ENCODE measurements at places on chromosomes 4 and X. TPM values are rescaled to one million over a fixed set of nuclear protein-coding genes. Genes with fewer than 3 reads are reported as not detected.

- no peaks in the 10 kb centered on the region for H3K4me1 ChIP-seq
- H3K36me3 ChIP-seq: no peaks in the 10 kb centered on the region
- no peaks in the 10 kb centered on the region for H3K27me3 ChIP-seq
- no peak overlapping the region for H3K27ac ChIP-seq
Measured at GRCh38 chrX:11899091-11899490, 141.1 kb downstream of the MSL3 start.

- H3K27ac ChIP-seq: no peak overlapping the region
- no peaks in the 10 kb centered on the region for H3K36me3 ChIP-seq
- H3K4me3 ChIP-seq: no peak overlapping the region
- H3K27me3 ChIP-seq: no peaks in the 10 kb centered on the region
Measured at GRCh38 chr4:154406018-154406795, 85.4 kb downstream of the DCHS2 start.

- H3K36me3 ChIP-seq: peaks cover 12% of the 10 kb centered on the region
- H3K4me1 ChIP-seq: peaks cover 35% of the 10 kb centered on the region
- no peaks in the 10 kb centered on the region for H3K27me3 ChIP-seq
- no peak overlapping the region for H3K4me3 ChIP-seq
Measured at GRCh38 chr4:76780781-76781697, 116.9 kb downstream of the SOWAHB start.

- H3K27ac ChIP-seq: no peak overlapping the region
- no peak for DNase-seq
- H3K4me3 ChIP-seq: no peak overlapping the region
- peaks cover 3% of the 10 kb centered on the region for H3K4me1 ChIP-seq
Measured at GRCh38 chrX:148562846-148563245, 62.4 kb downstream of the AFF2 start.

- H3K27me3 ChIP-seq: no peaks in the 10 kb centered on the region
- no peak overlapping the region for H3K27ac ChIP-seq
- no peak overlapping the region for H3K4me3 ChIP-seq
- H3K4me1 ChIP-seq: no peaks in the 10 kb centered on the region
- no peaks in the 10 kb centered on the region for H3K36me3 ChIP-seq
- no peak for DNase-seq
Measured at GRCh38 chrX:11609109-11609508, 56.6 kb downstream of the ARHGAP6 start.

DNA sequence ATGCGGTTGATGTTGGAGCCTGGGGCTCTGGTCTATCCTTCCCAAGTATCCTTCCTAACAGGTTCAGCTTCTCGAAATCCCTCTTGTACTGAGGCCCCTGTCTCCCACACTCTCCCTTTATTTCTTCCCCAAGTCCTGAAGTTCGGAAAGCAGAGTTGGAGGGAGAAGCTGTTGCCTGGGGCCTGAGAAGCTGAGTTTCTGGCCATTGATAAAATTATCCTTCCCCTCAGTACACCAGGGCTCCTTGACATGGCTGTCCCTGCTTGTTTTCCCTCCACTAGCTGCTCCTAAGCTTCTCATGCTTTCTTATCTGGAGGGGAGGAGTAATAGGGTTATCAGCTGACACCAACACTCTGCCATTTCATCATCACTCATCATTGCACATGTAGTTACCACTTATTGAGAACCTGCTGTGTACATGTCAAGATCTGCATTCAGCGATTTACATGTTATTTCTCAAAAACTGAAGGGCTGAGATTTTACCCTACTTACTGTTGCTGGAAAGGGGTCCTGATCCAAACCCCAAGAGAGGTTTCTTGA is 58.0 kb downstream of the FUNDC1 start:
- H3K36me3 ChIP-seq: no peaks in the 10 kb centered on the region
- no peak overlapping the region for H3K27ac ChIP-seq
- H3K27me3 ChIP-seq: peaks cover 9% of the 10 kb centered on the region
- H3K4me3 ChIP-seq: no peak overlapping the region
- H3K4me1 ChIP-seq: peaks cover 4% of the 10 kb centered on the region
- no peak for DNase-seq

DNA sequence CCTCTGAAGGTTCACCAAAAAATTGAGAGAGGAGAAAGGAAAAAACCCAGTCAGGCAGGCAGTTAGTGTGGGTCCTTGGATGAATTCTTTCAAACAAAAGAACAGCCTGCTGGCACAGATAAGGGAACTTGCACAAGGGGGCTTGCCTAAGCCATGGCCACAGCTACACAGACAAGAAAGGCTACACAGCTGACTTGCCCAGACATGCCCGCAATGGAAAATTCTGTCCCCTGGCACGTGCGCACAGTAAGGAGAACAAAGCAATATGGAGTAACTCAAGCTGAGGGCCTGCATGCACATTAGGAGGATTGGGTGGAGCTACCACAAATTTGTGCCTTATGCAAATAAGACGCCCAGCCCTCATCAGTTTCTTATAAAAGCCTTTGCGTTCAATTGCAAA is 512.5 kb upstream of the HTR2C start:
- H3K27me3 ChIP-seq: peaks cover 2% of the 10 kb centered on the region
- DNase-seq: no peak
- H3K4me3 ChIP-seq: no peak overlapping the region
- no peaks in the 10 kb centered on the region for H3K4me1 ChIP-seq

DNA sequence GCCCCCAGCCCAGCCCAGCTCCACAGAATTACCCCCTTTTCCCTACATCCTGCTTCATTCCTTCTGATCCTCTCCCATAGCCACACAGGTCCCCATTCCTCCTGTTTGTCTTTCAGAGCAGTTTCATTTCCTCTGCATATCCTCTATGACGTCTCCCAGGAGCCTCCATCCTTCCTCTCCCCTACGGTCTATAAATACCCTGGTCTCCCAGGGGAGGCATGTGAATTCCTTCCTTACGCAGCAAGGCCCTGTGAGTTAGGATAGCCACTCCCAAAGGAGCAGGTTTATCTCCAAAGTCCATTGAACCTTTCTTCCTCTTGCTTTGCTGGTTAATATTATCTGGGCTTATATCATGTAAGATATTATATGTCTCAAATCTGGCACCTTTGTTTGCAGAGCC is 8.4 kb upstream of the APLN start:
- H3K27ac ChIP-seq: no peak overlapping the region
- H3K36me3 ChIP-seq: no peaks in the 10 kb centered on the region
- no peaks in the 10 kb centered on the region for H3K27me3 ChIP-seq
- no peak overlapping the region for H3K4me3 ChIP-seq

- no peaks in the 10 kb centered on the region for H3K36me3 ChIP-seq
- H3K4me3 ChIP-seq: no peak overlapping the region
- no peaks in the 10 kb centered on the region for H3K27me3 ChIP-seq
- H3K27ac ChIP-seq: no peak overlapping the region
- H3K4me1 ChIP-seq: no peaks in the 10 kb centered on the region
Measured at GRCh38 chrX:125439194-125439849, 119.7 kb downstream of the TEX13C start.

DNA sequence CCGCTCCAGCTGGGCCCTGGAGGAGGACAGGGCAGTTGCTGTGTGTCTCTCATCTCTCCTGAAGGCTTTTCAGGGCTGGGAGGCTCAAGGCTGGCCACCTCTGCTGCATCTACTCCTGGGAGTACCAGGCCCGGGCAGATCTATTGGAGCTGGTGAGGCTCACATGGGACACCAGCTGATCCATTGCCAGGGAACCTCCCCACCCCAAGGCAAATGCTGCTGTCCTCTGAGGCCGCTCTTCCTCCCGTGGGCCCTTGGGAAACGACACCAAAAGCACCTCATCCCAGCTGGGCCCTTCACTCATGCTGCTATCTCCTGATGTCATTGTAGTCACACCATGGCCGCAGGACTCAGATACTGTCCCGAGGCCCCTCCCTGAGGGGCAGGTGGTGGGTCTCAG is 3.6 kb downstream of the UBL4A start:
- H3K4me1 ChIP-seq: no peaks in the 10 kb centered on the region
- peaks cover 13% of the 10 kb centered on the region for H3K36me3 ChIP-seq
- no peak overlapping the region for H3K27ac ChIP-seq
- no peak overlapping the region for H3K4me3 ChIP-seq

DNA sequence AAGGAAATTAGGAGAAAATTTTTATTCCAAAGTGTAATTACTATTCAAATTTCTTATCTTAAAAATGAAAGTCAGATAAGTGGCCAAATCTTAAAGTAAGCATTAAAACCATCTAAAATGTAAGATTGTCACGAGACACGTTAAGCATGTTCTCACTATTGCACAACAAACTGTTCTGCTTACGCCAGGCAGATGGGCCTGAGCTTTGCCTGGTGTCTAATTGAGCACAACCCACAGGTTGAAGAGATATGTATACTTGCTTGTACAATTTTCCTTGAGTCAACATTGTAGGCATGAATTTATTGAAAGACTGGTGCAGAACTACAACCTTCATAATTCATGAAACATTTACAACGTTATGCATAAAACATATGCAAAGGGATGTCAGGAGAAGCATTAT is 3.9 kb downstream of the RNF128 start:
- no peak overlapping the region for H3K27ac ChIP-seq
- no peak for DNase-seq
- H3K4me1 ChIP-seq: no peaks in the 10 kb centered on the region
- H3K36me3 ChIP-seq: no peaks in the 10 kb centered on the region
- no peak overlapping the region for H3K4me3 ChIP-seq

DNA sequence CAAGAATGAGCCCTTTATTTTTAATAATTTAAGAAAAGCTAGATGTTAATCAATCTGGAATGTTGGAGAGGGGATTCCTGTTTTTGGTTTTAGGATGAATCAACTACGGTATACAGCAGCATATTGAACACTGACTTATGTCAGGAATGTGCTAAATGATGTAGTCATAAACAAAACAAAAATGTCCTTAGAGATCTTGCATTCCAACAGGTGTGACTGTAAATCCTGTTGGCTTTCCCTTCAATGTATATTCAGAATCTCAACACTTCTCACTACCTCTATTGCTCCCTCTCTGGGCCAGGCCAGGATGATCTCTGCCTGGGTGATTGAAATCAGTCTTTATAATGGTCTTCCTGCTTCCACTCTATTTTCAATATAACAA is 37.8 kb upstream of the BDH2 start:
- no peak overlapping the region for H3K4me3 ChIP-seq
- H3K27me3 ChIP-seq: no peaks in the 10 kb centered on the region
- peak overlapping the region; percentile 16 for H3K27ac ChIP-seq
- peaks cover 3% of the 10 kb centered on the region for H3K4me1 ChIP-seq
- peak; percentile 4 for DNase-seq

DNA sequence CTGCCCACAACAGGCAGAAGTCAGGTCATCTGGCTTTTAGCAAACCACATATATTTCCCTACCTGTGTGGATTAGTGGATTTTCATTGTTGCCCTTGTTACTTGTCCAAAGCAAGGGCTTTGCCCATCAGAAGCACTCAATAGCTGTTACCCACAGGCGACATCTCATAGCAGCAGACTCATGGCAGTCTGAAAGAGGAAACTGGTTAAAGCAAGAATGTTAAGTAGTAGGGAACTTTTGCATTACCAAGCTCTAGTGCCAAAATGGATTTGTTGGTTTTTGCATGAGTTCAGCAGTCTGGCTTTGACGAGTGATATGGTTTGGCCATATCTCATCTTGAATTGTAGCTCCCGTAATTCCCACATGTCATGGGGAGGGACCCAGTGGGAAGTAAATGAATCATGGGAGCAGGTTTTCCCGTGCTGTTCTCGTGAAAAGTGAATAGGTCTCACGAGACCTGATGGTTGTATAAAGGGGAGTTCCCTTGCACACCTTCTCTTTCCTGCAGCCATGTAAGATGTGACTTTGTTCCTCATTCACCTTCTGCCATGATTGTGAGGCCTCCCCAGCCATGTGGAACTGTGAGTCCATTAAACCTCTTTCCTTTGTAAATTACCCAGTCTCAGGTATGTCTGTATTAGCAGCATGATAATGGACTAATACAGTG is 107.9 kb downstream of the GPR143 start:
- H3K27ac ChIP-seq: no peak overlapping the region
- no peaks in the 10 kb centered on the region for H3K36me3 ChIP-seq
- peaks cover 5% of the 10 kb centered on the region for H3K4me1 ChIP-seq
- no peak for DNase-seq

ATP1B4 gene
- not detected for total RNA-seq

TLR10 gene
- total RNA-seq: under 0.01 TPM

TEX11 gene
- total RNA-seq: not detected

FATE1 gene
- not detected for total RNA-seq

JAKMIP1 gene
- not detected for total RNA-seq

ALB gene
- total RNA-seq: under 0.01 TPM

TRIM61 gene
- 3.8 TPM for total RNA-seq
